ENCODE measurements at places on chromosomes 2 and 18.

DNA sequence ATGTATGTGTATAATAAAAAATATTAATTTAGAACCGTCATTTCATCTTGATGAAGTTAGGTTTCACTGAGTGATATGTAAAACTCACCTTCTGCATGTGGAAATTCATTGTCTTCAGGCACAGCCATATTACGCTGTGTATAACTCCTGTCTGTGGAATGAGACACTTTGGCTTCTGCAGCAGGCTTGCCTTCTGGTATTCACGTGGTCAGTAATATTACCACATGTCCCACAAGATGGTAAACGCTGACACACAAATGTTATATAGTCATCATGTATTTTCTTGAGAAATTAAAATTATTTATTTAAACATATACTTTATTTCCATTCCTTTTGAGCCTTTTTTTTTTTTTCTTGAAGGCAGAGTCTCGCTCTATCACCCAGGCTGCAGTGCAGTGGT is 25.1 kb upstream of the AAK1 start:
- no peak for DNase-seq

DNA sequence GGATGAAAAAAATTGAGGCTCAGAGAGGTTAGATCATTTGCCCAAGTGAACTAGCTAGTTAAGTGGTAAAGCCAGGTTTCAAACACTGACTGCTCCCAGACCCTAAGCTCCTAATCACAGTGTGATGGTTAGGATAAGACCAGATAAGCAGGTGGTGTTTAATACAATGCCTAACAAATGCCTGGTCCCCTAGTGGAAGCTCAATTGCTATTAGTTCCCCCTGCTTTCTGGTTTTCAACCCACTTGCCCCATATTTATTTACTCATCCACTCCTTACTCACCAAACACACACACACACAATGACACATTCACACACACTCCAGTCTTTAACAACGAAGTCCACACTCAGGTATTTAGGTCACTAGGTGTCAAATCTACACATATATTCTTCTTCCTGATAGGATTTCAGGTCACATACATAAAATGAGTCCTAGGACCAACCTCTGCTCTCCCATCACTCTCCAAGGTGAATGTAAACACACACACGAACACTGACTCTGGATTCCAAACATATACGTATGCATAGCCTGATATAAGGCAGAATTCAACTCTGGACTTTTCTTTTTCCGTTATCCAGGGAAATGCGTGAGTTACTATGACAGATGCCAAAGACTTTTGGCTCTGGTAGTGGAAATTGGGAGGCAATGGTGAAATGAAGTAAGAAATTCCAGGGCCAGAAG is 73.6 kb upstream of the TSPYL6 start:
- DNase-seq: no peak

DNA sequence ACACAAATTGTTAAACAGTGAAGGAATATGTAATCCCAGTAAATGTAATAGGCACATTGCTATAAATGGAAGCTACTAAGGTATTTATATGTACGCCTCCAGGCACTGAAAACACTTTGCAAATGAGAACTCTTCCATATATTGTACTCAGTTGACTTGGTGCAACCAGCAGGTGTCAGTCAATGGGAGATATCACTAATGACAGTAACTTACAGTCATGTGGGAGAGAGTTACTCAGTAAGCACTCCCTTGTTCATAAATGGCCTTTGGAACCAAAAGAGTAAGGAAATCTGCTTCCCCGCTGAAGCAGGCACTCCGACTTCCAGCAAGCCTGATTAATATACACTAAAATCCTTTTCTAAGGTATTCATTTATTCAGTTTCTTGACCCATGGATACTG is 5.9 kb downstream of the MDH1 start:
- no peak for DNase-seq

DNA sequence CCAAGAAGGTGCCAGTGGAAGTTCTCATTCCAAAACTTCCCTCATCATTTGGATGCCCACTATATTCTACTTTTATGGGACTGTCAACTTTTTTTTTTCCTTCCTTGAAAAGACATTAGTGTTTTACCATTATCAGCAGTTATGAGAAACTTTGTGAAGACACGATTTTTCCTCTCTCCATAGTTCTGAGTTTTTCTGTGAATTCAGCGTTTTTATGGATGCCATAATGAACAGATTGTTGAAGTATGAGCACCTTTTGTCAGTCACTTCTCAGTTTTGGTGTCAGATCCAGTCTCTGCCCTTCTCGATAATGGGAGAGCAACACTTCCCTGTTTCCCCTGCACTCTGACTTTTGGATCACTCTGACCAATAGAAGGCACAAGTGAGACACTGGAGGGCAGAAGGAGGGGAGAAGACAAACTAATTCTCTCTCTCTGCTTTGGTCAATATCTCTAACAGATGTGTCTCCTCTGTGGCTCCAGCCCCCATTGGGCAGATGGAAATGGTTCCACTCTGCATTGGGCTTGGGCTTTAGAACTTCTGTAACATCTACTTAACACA is 53.5 kb upstream of the FN1 start:
- DNase-seq: no peak

- no peak for DNase-seq
Measured at GRCh38 chr18:8841781-8842485, 136.6 kb downstream of the MTCL1 start.

DNA sequence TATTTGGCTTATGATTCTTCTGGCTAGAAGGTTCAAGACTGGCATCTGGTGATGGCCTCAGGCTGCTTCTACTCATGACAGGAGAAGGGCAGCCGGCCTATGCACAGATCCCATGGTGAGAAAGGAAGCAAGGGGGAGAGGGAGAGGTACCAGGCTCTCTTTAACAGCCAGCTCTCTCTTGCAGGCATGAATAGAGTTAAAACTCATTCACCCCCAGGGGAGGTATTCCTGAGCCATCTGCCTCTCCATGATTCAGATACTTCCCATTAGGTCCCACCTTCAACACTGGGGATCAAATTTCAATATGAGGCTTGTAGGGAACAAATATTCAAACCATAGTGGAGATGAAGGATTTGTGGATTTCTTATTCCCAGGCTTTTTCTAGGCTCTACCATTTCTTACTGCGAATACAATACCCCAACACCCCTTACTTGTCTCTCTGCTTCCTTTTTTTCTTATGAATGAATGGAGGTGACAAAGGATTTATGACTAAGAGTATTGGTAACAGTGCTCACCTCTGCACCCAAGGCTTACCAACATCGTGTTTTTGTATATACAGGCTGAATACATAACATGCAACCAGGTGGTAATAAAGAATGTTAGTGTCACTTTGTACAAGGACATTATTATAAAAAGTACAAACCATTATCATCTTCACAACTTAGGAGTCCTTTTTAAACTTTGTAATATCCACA is 454.6 kb upstream of the TRIB2 start:
- no peak for DNase-seq
